ENCODE measurements at places on chromosomes 5 and 9. TPM values are rescaled to one million over a fixed set of nuclear protein-coding genes. Genes with fewer than 3 reads are reported as not detected.

GRCh38 chr9:134657666-134658377 is 16.2 kb downstream of the COL5A1 start:
- H3K27me3 ChIP-seq, result no peaks in the 10 kb centered on the region
- H3K36me3 ChIP-seq, result no peaks in the 10 kb centered on the region
- no peak overlapping the region for H3K4me3 ChIP-seq
- H3K27ac ChIP-seq, result peak overlapping the region; percentile 86
- peaks cover 26% of the 10 kb centered on the region for H3K4me1 ChIP-seq
- no peak for DNase-seq

- DNase-seq, result no peak
- no peak overlapping the region for H3K27ac ChIP-seq
Observed at GRCh38 chr5:84535281-84535680, 150.6 kb upstream of the EDIL3 start.

- H3K27me3 ChIP-seq, result no peaks in the 10 kb centered on the region
- DNase-seq, result no peak
- H3K4me1 ChIP-seq, result no peaks in the 10 kb centered on the region
- no peak overlapping the region for H3K4me3 ChIP-seq
Observed at GRCh38 chr5:151108566-151108965, 27.7 kb upstream of the TNIP1 start.

DNA sequence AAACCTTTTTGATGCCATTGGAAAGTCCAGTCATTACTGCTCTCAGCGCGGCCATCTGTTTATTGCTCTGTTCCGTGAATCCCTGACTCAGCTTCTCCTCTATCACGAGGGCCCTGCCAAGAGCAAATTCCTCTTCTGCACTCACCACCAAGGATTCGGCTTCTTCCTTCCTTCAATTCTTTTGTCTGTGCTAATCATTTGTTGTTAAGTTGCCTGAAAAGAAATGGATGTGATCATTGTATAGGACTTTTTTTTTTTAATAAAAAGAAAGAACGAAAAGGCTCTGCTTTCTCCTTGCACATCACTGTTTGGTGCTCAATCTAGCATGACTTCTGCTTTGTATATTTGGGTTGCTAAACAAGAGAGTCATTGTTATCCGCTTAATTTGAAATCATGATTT is 128.7 kb upstream of the PIK3R1 start:
- no peaks in the 10 kb centered on the region for H3K4me1 ChIP-seq
- no peak overlapping the region for H3K4me3 ChIP-seq
- H3K36me3 ChIP-seq, result no peaks in the 10 kb centered on the region
- no peaks in the 10 kb centered on the region for H3K27me3 ChIP-seq
- H3K27ac ChIP-seq, result no peak overlapping the region

GRCh38 chr5:42074353-42074752 is 149.3 kb downstream of the FBXO4 start:
- no peaks in the 10 kb centered on the region for H3K36me3 ChIP-seq
- no peaks in the 10 kb centered on the region for H3K27me3 ChIP-seq
- DNase-seq, result no peak
- H3K27ac ChIP-seq, result no peak overlapping the region
- H3K4me1 ChIP-seq, result no peaks in the 10 kb centered on the region
- H3K4me3 ChIP-seq, result no peak overlapping the region

GRCh38 chr9:89386797-89387196 is 68.5 kb downstream of the SECISBP2 start:
- no peak for DNase-seq
- no peak overlapping the region for H3K4me3 ChIP-seq
- no peaks in the 10 kb centered on the region for H3K36me3 ChIP-seq

DNA sequence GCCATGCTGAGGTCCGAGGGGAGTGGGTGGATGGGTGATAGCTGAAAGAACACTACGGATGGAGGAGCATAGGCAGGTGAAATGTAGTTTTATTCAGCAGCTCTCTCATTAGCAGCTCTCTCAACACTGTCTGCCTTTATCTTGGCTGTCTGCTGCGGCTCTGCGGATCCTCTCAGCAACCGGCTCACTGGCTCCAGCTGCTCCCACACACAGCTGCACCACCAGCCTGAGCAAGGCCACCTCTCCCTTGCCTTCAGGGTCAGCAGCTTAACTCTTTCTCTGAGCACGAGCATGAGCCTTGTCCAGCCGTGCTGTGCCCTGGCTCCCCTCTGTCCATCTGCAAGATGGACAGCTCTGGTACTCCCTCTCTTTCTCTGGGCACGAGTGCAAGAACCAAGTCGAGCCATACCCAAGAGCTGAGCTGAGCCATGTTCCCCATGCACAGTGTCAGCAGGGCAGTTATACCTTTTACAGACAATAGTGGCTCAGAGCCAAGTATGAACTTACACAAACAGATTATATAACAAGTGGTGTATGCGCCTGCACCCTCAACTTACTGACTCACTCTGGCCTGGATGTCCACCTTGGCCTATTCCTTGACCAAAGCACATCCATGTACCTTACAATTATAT is 108.5 kb downstream of the MACIR start:
- no peaks in the 10 kb centered on the region for H3K27me3 ChIP-seq
- no peak overlapping the region for H3K4me3 ChIP-seq
- H3K36me3 ChIP-seq, result no peaks in the 10 kb centered on the region

The CER1 gene
- total RNA-seq, result 0.61 TPM

GRCh38 chr5:52378237-52378636 is 409.5 kb upstream of the ITGA1 start:
- no peaks in the 10 kb centered on the region for H3K4me1 ChIP-seq
- H3K27me3 ChIP-seq, result no peaks in the 10 kb centered on the region
- no peak overlapping the region for H3K4me3 ChIP-seq
- DNase-seq, result no peak
- H3K27ac ChIP-seq, result no peak overlapping the region

The F2RL1 gene
- total RNA-seq, result not detected

Data from uterus (tissue), 4 donors.